ENCODE measurements at places on chromosomes 12 and 14.

GRCh38 chr12:38588624-38589305 lies 272.2 kb downstream of the ALG10B start:
- DNase-seq: no peak

DNA sequence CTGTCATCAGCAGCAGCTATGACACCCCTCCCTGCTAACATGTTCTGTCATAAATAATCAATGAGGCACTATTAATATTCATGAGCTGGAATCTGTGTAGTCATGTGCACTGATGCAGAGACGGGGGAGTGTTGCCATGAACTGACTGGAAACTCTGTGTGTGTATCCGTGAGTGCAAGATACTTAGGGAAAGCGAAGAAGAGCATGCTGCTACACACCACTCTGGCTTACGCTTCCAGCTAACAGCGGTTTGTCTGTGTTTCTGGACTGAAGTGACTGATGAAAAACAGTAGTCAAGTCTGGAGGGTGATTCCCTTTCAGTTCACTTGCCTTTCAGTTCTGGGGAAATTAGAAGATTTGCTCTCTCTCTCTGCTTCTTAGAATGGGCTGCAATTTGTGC lies 249.4 kb downstream of the PDZRN4 start:
- DNase-seq: no peak

- DNase-seq: no peak
These were observed 164.1 kb downstream of the SPTSSA start for GRCh38 chr14:34297786-34298520.

- no peak for DNase-seq
These were observed 183.6 kb upstream of the PRMT8 start for GRCh38 chr12:3307389-3307788.

DNA sequence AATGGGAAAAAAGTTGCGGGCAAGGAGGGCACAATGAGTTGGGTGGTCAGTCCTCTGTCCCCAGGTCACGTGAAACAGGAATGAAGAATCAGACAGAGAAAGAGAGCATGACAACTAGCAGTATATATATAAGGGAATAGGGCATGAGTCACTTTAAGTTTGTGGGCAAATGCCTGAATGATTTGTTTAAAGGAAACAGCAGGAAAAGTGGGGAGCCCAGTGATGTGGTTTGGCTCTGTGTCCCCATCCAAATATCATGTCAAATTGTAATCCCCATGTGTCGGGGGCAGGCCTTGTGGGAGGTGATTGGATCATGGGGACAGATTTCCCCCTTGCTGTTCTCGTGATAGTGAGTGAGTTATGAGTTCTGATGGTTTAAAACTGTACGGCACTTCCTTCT lies 195.3 kb upstream of the IGF1 start:
- DNase-seq: no peak

DNA sequence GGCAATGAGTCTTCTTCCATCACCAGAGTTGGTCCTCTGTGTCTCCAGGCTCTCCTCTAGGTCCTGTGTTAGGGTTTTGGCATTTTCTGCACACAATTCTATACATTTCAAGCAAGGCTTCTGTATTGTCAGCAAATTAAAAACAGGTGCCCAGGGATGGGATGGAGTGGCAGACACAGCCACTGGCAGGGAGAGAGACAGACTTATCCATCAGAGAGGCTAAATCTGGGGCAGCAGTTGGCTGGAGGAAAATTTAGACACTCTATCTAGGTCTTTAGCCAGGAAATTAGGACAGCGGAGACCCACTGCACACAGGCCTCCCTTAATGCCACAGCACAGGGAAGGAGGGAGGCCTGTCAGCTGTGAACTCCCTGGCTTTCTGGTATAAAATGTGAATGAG lies 20.2 kb downstream of the PLEKHD1 start:
- DNase-seq: no peak

- no peak for DNase-seq
These were observed 110.5 kb upstream of the FUT8 start for GRCh38 chr14:65301862-65302539.

GRCh38 chr12:96257550-96258103 lies 63.5 kb downstream of the ELK3 start:
- no peak for DNase-seq

Data from T47D (cell line).